Fibroblast of lung (primary cell): ENCODE measurements at places on chromosomes 13 and 19. TPM values are rescaled to one million over a fixed set of nuclear protein-coding genes. Genes with fewer than 3 reads are reported as not detected.

- H3K4me1 ChIP-seq: no peaks in the 10 kb centered on the region
- H3K27ac ChIP-seq: no peak overlapping the region
- H3K27me3 ChIP-seq: no peaks in the 10 kb centered on the region
- no peaks in the 10 kb centered on the region for H3K36me3 ChIP-seq
These were observed 44.7 kb upstream of the ZNF429 start for GRCh38 chr19:21460686-21461085.

- no peak for DNase-seq
- H3K27ac ChIP-seq: no peak overlapping the region
- H3K36me3 ChIP-seq: peaks cover 4% of the 10 kb centered on the region
- H3K4me1 ChIP-seq: peaks cover 37% of the 10 kb centered on the region
These were observed 112.3 kb downstream of the COL4A2 start for GRCh38 chr13:110419381-110419791.

- H3K4me1 ChIP-seq: no peaks in the 10 kb centered on the region
- H3K27me3 ChIP-seq: no peaks in the 10 kb centered on the region
- H3K4me3 ChIP-seq: no peak overlapping the region
These were observed 9.8 kb upstream of the LIN7B start for GRCh38 chr19:49104229-49104864.

GRCh38 chr19:29923653-29924052 lies 18.4 kb upstream of the URI1 start:
- no peaks in the 10 kb centered on the region for H3K27me3 ChIP-seq
- H3K36me3 ChIP-seq: no peaks in the 10 kb centered on the region
- no peak overlapping the region for H3K27ac ChIP-seq

The CD79A gene
- total RNA-seq: under 0.01 and 0.17 TPM in 2 replicates

The ZSCAN4 gene
- total RNA-seq: not detected in 2 replicates

The ZNF559 gene
- total RNA-seq: 14.4 and 19.8 TPM in 2 replicates
